ENCODE measurements at places on chromosomes 1 and 21. TPM values are rescaled to one million over a fixed set of nuclear protein-coding genes. Genes with fewer than 3 reads are reported as not detected.
A peak's percentile ranks its signal among the peaks of the same experiment; 100 is the strongest.

DNA sequence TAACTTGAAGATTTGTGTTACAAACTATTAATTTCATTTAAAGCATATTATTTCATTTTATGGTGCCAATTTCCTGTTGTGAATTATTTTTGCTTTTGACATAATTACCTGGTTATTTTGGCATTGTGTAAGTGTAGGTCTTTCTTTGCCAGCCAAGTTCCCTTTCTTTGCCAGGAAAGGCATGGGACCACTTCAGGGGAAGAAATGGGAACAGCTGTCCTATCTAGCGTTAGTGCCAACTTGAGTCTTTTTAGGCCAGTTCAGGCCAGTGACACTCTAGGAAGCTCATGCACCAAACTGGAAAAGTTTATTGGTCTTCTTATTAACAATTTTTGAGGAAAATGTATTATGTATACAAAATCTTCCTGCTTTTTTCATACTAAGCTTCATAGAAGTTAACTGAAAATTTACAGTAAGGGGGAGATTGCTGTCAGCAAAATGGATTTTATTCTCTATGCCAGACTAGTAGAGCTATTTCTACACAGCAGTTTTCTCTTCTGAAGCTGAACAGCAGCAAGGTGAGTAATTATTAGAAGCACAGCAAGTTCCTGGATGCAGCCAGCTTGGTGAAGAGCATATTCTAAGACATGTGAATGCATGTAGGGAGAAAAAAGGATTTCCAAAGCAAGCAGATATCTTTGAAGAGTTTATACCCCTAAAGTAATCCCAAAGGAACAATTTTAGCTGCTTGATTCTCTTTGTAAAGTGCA, 914.6 kb upstream of the ADGRL4 start:
- H3K27me3 ChIP-seq, result no peaks in the 10 kb centered on the region
- no peak for DNase-seq
- H3K4me1 ChIP-seq, result no peaks in the 10 kb centered on the region
- H3K27ac ChIP-seq, result no peak overlapping the region
- H3K36me3 ChIP-seq, result no peaks in the 10 kb centered on the region

HES3 gene
- not detected for total RNA-seq

DNA sequence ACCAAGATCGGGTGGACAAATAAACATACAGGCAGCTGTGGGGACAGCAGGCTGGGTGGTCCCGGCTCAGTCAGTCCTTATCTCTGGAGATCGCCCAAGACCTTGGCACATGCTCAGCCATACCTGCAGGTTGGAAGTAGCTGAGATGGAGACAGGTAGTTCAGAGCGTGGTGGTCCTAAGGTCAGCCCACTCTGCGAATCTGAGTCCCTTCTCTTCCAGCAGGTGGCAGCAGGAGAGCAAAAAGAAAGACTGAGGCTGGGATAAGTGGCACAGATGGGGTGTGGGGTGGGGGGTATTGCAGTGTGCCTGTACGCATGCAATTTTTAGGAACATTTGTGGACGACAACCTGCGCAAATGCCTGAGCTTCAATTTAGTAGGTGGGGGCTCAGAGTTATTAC, 104.9 kb downstream of the TENT5C start:
- H3K27me3 ChIP-seq, result no peaks in the 10 kb centered on the region
- H3K36me3 ChIP-seq, result no peaks in the 10 kb centered on the region
- no peak for DNase-seq
- no peak overlapping the region for H3K27ac ChIP-seq

DNA sequence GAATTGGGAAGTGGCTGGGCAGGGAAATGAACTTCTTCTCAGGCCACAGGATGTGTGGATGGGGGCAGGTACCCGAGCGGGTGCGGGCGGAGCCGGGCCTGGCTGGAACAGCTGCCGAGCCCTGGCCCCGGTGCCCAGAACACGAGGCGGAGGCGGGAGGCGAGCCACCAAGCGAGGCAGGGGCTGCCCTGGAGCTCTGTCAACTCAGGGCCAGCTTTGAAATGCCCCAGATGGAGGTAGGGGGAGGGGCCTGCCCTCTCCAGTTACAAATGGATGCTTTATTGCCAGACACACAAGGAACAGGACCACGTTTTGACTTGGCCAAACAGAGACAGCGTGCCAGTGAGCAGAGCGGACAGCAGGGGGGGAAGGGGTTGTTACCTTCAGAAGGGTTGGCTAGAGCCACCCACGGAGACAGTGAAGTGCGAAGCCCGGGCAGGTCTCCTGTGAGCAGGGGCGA, 240.4 kb downstream of the SDCCAG8 start:
- H3K4me3 ChIP-seq, result no peak overlapping the region
- H3K4me1 ChIP-seq, result peaks cover 37% of the 10 kb centered on the region
- no peak for DNase-seq
- no peaks in the 10 kb centered on the region for H3K27me3 ChIP-seq
- H3K27ac ChIP-seq, result peak overlapping the region; percentile 72

DNA sequence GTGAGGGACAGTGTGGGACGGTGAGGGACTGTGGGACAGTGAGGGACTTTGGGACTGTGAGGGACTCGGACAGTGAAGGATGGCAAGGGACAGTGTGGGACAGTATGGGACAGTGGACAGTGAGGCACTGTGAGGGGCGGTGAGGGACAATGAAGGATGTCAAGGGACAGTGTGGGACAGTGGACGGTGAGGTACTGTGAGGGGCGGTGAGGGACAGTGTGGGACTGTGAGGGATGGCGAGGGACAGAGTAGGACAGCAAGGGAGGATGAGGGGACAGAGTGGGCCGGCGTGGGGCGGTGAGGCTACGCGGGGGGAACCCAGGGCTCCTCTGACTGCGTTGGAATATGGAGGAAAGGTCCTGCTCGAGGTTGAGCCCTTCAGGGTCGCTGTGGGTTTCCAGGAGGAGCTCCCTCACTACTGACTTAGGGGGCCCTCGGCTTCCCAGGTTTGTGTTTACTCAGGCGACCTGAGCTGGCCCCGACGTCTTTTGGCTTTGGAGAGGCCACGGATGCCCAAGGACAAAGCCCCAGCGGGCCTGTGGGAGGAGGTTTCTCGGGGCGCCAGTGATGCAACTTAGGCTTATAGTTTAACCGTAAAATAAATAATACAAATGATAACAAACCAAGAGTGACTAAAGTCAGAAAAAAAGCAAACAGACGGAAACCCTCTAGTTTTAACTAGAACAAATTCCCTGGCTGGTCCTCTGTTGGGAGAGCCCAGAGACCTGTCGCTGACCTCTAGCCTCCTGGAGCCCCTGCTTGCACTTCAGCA, 1.1 kb upstream of the ERRFI1 start:
- peaks cover 45% of the 10 kb centered on the region for H3K4me1 ChIP-seq
- peak; percentile 31 for DNase-seq
- H3K27me3 ChIP-seq, result no peaks in the 10 kb centered on the region

- H3K36me3 ChIP-seq, result peaks cover 28% of the 10 kb centered on the region
- H3K27ac ChIP-seq, result peak overlapping the region; percentile 29
- peaks cover 17% of the 10 kb centered on the region for H3K4me1 ChIP-seq
- H3K4me3 ChIP-seq, result no peak overlapping the region
Measured at GRCh38 chr1:224127925-224128819, 14.3 kb downstream of the FBXO28 start.

DNA sequence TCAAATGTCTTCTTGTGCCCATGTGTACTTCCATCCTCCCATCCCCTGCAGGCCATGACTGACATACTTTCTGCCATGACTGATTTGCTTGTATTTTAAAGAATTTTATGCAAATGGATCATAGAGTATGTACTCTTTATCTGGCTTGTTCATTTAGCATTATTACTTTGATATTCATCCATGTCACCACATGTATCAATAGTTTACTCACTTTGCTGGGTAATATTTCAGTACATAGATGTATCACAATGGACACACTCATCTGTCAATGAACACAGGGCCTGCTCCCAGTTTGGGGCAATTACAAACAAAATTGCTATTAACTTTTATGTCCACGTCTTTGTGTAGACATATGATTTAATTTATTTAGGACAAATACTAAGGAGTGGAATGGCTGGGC, 259.1 kb downstream of the SDCCAG8 start:
- H3K4me3 ChIP-seq, result no peak overlapping the region
- DNase-seq, result no peak

DNA sequence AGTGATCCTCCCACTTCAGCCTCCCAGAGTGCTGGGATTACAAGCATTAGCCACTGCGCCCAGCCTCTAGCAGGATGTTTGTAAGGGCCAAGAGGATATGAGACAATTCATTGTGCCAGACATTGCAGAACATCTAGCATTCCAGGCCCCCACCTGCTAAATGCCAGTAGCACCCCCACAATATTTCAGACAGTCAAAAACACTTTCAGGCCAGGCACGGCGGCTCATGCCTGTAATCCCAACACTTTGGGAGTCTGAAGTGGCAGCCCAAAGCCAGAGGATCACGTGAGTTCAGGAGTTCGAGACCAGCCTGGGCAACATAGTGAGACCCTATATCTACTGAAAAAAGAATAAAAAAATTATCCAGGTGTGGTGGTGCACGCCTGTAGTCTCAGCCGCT, 12.9 kb downstream of the PPIE start:
- no peak overlapping the region for H3K4me3 ChIP-seq
- peaks cover 46% of the 10 kb centered on the region for H3K36me3 ChIP-seq
- no peaks in the 10 kb centered on the region for H3K27me3 ChIP-seq
- H3K27ac ChIP-seq, result no peak overlapping the region

GRCh38 chr1:183032122-183032921, 9.1 kb downstream of the LAMC1 start:
- H3K4me3 ChIP-seq, result peak overlapping the region; percentile 7
- H3K27ac ChIP-seq, result peak overlapping the region; percentile 82
- peaks cover 20% of the 10 kb centered on the region for H3K36me3 ChIP-seq
- H3K4me1 ChIP-seq, result peaks cover 56% of the 10 kb centered on the region

DNA sequence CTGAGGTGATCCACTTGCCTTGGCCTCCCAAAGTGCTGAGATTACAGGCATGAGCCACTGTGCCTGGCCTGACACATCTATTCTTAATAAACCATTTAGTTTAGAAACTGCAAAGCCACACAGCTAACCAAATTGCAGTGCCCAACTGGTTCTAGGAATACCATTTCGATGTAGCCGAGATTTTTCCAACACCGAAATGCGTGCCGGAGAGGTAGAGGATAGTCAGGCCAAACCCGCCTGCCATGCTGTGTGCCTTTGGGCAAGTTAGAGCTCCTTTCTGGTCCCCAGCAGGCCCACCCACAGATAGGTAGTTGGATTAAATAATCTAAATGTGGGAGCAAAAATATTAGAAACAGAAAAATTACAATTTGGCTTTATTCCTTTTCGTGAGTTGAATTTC, 254.4 kb downstream of the FOXD2 start:
- H3K27ac ChIP-seq, result no peak overlapping the region
- peaks cover 8% of the 10 kb centered on the region for H3K27me3 ChIP-seq
- H3K4me1 ChIP-seq, result no peaks in the 10 kb centered on the region
- no peaks in the 10 kb centered on the region for H3K36me3 ChIP-seq
- no peak overlapping the region for H3K4me3 ChIP-seq

ANGPTL3 gene
- not detected for total RNA-seq

IGSF3 gene
- 0.22 TPM for total RNA-seq

GRCh38 chr21:44482581-44483287, 27.4 kb downstream of the LRRC3 start:
- H3K27ac ChIP-seq, result no peak overlapping the region
- no peak overlapping the region for H3K4me3 ChIP-seq
- peaks cover 6% of the 10 kb centered on the region for H3K27me3 ChIP-seq
- DNase-seq, result no peak
- no peaks in the 10 kb centered on the region for H3K4me1 ChIP-seq
- H3K36me3 ChIP-seq, result no peaks in the 10 kb centered on the region

Data from GM23248 (cell line).